ENCODE measurements at places on chromosomes 1 and 21.

GRCh38 chr1:56376188-56376984, 203.0 kb downstream of the PLPP3 start:
- DNase-seq: no peak

- peak; percentile 79 for DNase-seq
Observed at GRCh38 chr1:26358411-26359384, 4.8 kb upstream of the CRYBG2 start.

DNA sequence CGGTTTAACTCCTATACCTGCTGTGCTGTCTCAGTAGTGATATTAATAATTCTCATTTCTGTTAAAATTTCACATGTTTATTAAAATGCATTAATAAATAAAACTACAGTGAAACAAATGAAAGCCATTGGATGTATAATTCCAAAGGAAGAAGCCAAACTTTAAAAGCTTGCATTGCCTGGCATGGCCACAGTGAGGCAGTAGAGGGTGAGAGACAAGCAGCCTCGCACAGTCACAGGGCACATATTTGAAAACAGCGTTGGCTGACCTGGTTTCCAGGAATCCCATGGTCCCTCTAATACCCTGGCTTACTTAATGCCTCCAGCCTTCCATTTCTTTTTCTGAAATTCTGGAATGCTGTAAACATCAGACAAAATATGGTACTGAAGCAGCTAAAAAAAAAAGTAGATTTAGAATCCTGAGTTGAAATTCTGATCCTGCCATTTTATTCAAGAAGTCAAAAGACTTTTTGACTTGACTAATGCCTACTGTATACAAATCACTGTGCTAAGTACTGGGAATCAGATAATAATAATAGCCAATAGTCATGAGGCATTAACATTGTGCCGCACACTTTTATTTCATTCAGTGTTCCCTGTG, 6.7 kb upstream of the RNASEL start:
- peak; percentile 69 for DNase-seq

DNA sequence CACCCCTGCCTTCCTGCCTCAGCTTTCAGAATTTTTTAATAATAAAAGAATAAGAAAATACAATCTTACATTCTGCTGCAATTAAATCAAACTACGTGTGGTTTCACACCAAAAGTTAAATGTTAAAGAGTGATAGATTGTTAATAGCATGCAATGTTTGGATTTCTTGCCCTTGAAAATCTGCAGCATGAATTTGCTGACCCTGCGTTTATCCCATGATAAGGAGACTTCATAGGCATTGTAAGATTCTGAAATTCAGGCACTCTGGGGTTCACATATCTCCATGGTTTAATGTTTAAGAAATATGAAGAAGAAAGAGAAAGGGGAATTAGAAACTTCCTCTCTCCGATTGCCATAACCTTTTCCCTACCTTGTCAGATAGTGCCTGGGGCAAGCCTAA, 1616.2 kb upstream of the B3GALT2 start:
- DNase-seq: no peak

DNA sequence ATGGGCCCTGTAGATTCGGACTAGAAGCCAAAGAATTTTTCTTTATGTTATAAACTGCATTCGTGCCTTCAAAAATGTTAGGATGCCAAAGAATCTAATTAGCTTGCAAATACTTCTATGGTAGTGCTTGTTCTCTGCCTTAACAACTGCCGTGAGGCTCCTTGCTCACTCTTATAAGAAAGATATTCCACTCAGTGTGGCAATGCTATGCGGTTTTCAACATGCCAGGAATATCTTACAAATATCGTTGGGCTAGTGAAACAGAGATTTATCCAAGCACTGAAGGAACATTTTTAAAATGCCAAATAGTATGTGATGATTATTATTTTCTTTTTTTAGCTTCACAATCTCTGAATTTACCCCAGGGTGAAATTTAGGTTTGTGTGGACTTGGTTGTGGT, 198.2 kb downstream of the GREM2 start:
- DNase-seq: no peak

DNA sequence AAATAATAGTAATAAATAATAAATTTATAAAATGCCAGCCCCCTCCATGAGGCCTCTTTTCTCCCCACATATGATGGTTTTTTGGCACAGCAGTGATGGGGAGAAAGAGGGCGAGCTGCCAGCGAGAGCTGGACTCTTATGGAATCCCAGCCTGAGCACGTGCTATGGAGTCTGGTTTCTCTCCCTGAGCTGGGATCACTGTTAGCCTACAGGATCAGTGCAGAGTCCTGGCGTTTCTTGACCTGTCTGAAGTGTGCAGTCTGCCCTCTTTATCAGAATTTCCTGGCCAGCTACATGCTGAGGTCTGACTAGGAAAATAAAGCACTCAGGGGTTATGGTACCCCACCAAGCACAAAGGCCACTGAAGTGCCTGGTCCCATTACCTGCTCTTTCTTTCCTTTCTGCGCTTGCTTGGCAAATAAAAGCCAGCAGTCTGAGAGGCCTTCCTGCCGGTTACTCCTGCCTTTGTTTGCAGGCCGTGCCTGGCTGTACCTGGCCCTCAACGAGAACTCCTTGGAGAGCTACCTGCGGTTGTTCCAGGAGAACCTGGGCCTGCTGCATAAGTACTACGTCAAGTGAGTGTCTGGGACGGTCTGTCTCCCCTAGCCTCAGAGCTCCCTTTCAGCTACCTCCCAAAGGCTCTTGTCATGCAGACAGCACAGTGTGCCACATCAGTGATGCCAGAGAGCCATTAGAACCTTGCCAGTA, 18.5 kb upstream of the SLC25A34 start:
- DNase-seq: no peak

- DNase-seq: no peak
Observed at GRCh38 chr1:33260439-33260838, 4.1 kb downstream of the ZNF362 start.

DNA sequence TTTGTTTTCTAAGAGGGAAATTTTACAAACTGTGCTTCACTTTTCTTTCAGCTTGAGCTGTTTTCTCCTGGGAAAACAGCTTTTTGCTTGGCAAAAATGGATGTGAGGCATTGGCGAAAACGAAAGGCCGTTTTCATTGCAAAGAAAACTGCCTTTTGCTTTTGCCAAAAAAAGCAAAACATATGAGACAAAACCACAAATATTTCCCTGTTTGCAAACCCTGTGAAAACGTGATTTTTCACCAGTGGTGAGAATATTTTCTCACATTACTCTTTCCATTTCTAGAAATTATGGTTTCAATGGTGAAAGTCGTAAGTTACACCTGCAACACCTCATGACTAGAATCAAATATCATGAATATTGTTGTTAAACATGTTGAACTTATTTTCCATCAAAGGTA, 74.0 kb upstream of the ZBTB18 start:
- DNase-seq: no peak

GRCh38 chr21:34713621-34714020, 44.8 kb downstream of the CLIC6 start:
- no peak for DNase-seq

DNA sequence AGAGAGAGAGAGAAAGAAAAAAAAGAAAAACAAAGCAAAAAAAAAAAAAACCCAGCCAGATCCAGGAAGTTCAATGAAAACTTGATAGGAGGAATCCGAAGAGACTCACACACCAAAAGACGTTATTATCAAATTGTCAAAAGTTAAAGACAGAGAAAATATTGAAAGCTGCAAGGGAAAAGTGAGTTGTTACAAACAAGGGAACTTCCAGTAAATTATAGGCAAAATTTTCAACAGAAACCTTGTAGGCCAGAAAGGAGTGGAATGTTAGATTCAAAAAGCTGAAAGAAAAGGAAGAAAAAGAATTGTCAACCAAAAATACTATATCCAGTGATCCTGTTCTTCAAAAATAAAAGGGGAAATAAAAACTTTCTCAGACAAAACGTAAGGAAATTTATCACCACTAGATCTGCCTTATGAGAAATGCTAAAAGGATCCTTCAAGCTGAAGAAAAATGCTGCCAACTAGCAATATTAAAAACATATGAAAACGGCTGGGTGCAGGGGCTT, 23.6 kb downstream of the ERO1B start:
- no peak for DNase-seq

GRCh38 chr1:95309031-95309471, 75.0 kb downstream of the RWDD3 start:
- DNase-seq: no peak

DNA sequence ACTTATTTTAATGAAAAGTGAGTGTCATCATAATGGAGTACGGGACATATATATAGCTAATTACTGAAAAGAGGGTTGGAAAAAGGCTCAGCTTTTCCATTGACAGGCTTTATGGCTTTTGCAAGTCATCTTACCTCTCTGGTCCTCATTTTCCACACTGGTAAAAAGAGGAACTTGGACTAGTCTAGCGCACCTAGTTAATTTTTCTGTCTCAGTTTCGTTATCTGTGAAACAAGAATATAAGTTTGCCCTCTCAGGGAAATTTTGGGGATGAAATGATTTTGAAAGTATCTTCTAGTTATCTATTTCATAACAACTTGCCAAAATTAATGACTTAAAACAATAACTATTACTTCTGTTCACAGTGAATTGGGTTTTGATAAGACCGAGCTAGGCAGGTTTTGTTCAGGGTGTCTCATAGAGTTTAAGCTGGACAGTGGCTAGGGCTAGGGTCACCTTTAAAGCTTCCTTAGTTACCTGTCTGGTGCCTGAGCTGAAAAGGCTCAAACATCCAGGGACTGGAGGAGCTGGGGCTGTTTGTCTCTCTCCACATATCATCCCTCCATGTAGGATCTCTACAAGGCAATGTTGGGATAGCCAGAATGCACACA, 91.7 kb downstream of the TYW3 start:
- no peak for DNase-seq

GRCh38 chr1:244437086-244437468, 14.6 kb downstream of the ADSS2 start:
- DNase-seq: no peak

GRCh38 chr1:6489799-6490180, 1.7 kb downstream of the PLEKHG5 start:
- peak; percentile 85 for DNase-seq

DNA sequence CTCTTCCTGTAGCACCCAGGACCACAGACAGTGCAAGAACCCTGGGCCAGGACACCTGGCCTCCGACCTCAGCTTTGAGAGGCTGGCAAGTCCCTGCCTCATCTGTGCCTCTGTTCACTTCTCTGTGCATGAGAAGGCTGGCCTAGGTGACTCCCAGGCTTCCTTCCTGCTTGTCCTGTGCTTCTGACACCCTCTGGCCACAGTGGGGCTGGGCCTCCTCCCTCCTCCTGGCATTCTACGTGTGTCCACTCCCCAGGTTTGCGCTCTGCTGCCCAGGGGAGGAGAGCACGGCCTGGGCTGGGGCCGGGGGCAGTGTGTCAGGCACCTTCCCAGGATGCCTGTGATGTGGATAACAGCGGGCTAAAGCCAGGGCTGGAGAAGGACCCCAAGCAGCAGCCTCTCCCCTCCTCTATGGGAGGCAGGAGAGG, 30.3 kb upstream of the PKP1 start:
- DNase-seq: no peak

- no peak for DNase-seq
Observed at GRCh38 chr1:67843331-67843730, 10.1 kb upstream of the GNG12 start.

- DNase-seq: no peak
Observed at GRCh38 chr1:92843046-92843423, 11.2 kb downstream of the RPL5 start.

DNA sequence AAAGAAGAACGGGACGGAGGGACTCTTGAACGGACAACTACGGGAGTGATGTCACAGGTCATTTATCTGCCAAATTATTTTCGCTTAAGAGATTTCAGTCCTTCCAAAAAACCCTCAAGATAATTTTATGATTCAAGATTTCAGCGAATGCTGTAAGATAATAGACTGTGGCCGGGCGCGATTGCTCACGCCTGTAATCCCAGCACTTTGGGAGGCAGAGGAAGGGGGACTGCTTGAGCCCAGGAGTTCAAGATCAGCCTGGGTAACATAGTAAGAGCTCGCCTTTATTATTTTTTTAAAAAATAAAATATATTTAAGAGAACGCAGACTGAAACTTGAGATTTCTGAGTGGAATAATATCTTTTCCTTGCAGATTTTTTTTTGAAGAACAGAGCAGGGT, 609 bp downstream of the RWDD2B start:
- DNase-seq: no peak

DNA sequence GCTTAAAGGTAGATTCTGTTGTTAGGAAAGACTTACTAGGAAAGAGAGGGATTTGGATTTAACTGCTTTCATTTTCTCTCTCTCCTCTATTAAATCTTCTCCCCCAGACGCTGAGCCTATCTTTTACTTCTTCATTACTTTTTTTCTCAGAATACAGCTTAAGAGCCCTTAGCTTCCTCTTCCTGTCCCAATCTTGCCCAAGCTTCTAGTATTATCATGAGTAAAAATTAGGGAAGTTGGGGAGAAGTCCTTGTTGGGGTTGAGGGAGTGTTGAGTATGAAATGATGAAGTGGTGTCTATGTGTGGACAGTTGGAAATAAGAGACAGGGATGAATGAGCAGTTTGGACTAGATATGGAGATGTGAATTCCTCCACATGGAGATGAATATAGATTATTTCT, 35.0 kb downstream of the ACP6 start:
- DNase-seq: no peak

- DNase-seq: no peak
Observed at GRCh38 chr1:213466541-213466940, 415.5 kb downstream of the RPS6KC1 start.

- no peak for DNase-seq
Observed at GRCh38 chr1:94741510-94741909, 78.6 kb upstream of the SLC44A3 start.

GRCh38 chr1:201693890-201694607, 134.9 kb upstream of the IPO9 start:
- DNase-seq: no peak

GRCh38 chr1:208997726-208998312, 585.7 kb upstream of the CAMK1G start:
- DNase-seq: no peak

GRCh38 chr1:145963265-145964019, 933 bp downstream of the ANKRD34A start:
- no peak for DNase-seq

DNA sequence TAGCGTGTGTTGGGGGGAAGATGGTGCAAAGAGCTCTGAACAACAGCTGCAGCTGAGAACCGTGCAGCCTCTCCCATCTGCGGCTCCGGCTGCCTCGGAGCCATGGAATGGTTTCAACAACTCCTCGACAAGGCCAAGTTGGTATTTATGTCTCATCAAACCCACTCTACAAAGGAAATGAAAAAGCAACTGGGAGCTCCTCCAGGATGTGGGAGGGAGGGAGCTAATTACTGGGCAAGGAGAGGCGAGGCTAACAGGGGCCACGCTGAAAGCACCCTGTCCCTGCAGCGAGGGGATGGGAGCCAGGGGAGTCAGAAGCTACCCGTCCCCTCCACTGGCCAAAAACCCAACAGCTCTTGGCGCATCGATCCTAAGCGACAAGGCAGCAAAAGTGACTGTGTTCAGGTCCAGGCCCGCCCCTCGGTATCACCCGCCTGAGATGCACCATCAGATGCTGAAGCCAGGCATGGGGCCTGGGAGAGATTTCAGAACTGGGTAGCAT, 63.1 kb downstream of the ACOT7 start:
- DNase-seq: no peak

DNA sequence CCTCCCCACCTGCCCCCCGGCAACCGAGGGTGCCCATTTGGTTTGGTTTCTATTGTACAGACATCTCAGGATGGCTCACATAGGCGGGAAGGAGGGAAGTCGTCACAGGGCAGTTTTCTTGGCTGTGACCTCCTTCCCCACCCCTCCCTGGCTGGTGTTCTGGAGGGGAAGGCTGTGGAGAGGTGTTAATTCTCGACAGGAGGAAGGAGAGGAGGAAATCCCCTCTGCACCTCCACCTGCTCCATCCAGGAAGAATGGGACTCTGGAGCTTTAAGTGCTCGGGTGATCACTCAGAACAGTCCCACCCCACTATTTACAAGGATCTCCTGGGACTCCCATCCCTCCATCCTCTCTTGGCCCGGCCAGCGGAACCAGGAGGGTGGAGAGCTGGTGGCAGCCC, 7.6 kb downstream of the MEX3A start:
- no peak for DNase-seq

Measured in stimulated activated CD4-positive, alpha-beta T cell treated with anti-CD3 and anti-CD28 coated beads, Interleukin-1b, Interleukin-23, amount 100 ng/mL, for 48 hours (primary cell).